ENCODE measurements at places on chromosomes 16 and 17.

- DNase-seq: no peak
These were observed at the start of gene LAT for GRCh38 chr16:28984619-28985135. LAT (plus strand) TSS chr16:28985052; CDS start chr16:28985418, 366 bp downstream.

- DNase-seq: no peak
These were observed 6.0 kb upstream of the CCL3 start for GRCh38 chr17:36095992-36096391.

DNA sequence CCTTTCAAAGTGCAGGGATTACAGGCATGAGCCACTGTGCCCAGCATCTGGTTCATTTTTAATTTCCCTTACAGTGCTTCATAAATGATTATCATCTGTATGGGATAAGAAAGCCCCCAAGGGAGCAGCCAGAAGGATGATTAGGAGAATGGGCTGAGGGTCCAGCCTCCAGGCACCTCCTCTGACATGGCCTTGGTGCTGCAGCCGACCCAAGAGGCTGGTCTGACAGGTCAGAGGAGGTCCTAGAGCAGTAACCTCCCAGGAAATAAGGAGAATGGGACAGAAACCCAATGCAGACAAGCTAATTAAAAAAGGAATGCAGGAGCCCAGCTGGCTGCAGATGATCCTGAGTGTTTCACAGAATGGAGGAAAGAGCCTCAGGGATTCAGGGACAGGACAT lies 29.0 kb downstream of the MRC2 start:
- no peak for DNase-seq

- DNase-seq: no peak
These were observed 13.8 kb downstream of the CPNE7 start for GRCh38 chr16:89589241-89589926.

DNA sequence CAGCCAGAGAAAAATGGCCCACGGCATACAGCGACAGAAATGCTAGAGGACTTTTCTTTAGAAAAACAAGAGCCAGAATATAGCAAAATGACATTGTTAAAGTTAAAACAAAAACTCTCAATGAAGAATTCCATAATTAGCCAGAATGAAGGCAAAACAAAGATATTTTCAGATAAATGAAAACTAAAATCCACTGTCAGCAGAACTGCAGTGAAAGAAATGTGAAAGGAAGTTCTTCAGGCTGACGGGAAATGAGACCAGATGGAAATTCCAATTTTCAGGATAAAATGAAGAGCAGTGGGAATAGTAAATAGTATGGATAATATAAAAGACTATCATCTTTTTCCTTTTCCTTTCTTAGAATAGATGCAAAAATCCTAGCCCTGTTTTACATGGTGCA lies 38.4 kb downstream of the ZCCHC14 start:
- no peak for DNase-seq

GRCh38 chr17:57675427-57676387 lies 69.4 kb downstream of the CCDC182 start:
- DNase-seq: no peak

GRCh38 chr16:81035975-81036750 lies 521 bp downstream of the ATMIN start:
- peak; percentile 57 for DNase-seq

- no peak for DNase-seq
These were observed 77.6 kb downstream of the PLD6 start for GRCh38 chr17:17128476-17129075.

GRCh38 chr16:16151315-16151714 lies 72.0 kb downstream of the ABCC6 start:
- no peak for DNase-seq

GRCh38 chr17:14428648-14429029 lies 127.8 kb downstream of the HS3ST3B1 start:
- no peak for DNase-seq

DNA sequence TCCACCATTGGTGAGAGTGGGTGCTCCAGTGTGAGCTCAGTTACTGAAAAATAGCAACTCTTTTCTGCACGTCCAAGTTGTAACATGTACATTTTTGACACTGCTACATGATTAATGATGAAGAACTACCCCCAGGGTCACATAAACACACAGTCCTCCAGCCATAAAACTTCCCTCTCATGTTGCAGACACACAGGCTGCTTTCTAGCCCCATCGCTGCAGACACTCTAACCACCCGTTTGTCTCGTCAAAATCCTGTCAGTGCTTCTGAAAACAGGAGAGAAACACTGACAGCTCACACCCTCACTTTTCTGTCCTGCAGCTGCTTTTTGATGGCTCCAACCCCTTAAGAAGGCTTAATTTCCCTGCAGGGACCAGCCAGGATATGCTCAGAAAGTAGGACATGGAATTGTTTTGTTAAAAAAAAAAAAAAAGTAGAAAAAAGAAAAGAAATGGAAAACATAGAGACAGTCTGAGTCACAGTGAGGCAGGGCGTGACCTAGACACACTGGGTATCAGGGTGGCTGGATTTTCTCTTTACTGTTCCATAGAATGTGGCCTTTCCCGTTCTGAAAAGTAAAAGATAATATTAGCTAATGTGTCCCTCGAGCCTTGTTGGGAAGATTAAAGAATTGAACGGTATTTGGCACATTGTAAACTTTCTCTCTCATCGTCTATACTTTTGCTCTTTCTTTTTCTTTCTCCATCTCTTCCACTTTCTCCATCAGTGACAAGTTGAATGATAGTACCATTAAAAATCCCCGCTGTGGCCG lies 20.7 kb upstream of the CCL5 start:
- DNase-seq: no peak

- DNase-seq: no peak
These were observed 5.4 kb downstream of the DYNLL2 start for GRCh38 chr17:58088624-58089023.

DNA sequence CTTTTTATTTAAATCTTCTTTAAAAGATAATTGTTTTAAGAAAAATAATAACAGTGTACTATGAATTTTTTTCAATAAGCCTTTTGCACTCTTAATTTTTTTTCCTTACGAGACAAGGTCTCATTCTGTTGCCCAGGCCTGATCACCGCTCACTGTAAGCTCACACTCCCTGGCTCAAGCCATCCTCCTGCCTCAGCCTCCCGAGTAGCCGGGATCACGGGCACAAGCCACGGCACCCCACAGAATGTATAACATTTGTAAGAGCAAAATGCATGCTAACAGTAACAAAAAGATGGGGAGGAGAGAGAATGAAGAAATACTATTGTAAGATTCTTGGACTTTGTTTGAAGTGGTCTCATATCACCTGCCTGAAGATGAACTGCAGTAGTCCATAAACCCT lies 126.9 kb upstream of the CHMP6 start:
- no peak for DNase-seq

- DNase-seq: no peak
These were observed 55.3 kb downstream of the TBX4 start for GRCh38 chr17:61507383-61508066.

- DNase-seq: no peak
These were observed 240.7 kb downstream of the ZFHX3 start for GRCh38 chr16:72807245-72807644.

DNA sequence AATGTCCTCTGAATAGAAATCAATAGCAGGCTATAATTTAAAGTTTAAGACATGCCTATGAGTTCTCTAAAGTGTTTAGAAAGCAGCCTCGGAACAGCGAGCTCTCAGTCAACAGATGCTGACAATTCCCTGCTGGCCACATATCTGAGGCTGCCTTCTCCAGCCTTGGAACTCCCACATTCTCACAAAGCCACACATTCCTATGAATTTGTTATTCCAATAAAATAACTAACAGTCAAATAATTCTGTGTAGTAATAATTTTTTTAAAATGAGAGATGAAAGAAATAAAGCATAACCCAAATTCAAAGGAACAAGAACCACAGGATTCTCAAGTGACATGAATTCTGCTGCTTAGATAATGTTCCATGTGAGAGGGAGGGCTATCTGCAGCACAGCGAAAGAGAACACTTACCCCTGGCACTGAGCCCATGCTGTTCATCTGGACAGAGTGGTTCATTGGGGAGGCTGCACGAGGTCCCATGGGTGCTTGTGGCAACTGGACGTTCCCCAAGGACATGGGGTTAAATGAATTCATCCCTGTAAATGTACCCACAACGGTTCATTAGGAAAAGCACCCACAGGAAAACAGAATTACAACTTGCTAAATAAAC lies 56.9 kb upstream of the TRAP1 start:
- no peak for DNase-seq

GRCh38 chr17:3663102-3664011 lies 5.0 kb downstream of the TAX1BP3 start:
- peak; percentile 79 for DNase-seq

- DNase-seq: no peak
These were observed 50.3 kb downstream of the KPNA2 start for GRCh38 chr17:68085771-68086381.
